ENCODE measurements at places on chromosomes 6 and 20.
A peak's percentile ranks its signal among the peaks of the same experiment; 100 is the strongest.

DNA sequence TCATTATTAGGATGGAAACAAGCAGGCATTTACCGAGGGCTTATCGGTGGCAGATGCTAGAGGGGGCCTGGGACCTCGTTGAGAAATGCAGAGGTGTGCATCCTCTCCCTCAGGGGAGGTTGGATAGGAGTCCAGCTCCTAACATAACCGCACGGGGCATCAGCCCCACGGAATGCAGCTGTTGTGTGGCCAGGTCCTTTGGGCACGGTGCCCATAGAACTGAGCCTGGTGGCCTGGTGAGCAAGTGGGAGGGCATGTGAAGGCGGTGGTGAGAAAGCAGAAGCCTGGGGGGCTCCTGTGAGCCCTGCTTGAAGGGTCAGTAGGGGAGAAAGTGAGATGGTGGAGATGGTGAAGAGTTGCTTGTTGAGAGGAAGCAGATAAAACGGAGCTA, 143.7 kb downstream of the CDH26 start:
- no peak for DNase-seq

DNA sequence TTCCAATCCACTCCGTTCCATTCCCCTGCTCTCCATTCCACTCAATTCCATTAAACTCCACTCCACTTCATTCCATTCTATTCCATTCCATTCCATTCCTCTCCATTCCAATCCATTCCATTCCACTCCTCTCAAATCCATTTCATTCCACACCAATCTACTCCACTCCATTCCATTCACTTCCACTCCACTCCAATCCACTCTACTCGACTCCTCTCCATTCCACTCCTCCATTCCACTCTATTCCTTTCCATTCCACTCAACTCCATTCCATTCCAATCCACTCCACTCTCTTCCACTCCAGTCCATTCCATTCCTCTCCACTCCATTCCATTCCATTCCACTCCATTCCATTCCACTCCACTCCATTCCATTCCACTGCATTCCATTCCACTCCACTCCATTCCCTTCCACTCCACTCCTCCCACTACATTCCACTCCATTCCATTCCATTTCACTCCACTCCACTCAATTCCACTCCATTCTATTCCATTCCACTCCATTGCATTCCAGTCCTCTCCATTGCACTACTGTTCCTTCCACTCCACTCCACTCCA, 22.6 kb upstream of the DEFB125 start:
- DNase-seq, result no peak

DNA sequence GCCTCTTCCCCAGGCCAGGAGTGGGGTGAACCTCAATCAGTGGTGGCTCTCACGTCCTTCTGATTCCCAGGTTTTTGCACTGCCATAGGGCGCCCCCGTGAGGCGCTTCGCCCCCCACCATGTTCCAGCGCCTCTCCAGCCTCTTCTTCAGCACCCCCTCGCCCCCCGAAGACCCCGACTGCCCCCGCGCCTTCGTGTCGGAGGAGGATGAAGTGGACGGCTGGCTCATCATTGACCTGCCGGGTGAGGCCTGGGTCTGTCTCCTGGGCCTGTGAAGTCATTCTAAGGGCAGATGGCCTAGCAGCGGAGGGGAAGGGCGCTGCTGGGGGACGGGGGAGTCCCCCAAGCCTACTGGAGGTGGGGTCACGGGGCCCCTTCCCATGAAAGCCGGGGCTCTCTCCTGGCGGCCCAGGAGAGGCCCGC, 4.5 kb downstream of the TP53INP2 start:
- peak; percentile 23 for DNase-seq

- DNase-seq, result no peak
Observed at GRCh38 chr6:11785415-11785773, 6.8 kb upstream of the ADTRP start.

GRCh38 chr6:158782432-158783166, 36.6 kb downstream of the EZR start:
- no peak for DNase-seq

DNA sequence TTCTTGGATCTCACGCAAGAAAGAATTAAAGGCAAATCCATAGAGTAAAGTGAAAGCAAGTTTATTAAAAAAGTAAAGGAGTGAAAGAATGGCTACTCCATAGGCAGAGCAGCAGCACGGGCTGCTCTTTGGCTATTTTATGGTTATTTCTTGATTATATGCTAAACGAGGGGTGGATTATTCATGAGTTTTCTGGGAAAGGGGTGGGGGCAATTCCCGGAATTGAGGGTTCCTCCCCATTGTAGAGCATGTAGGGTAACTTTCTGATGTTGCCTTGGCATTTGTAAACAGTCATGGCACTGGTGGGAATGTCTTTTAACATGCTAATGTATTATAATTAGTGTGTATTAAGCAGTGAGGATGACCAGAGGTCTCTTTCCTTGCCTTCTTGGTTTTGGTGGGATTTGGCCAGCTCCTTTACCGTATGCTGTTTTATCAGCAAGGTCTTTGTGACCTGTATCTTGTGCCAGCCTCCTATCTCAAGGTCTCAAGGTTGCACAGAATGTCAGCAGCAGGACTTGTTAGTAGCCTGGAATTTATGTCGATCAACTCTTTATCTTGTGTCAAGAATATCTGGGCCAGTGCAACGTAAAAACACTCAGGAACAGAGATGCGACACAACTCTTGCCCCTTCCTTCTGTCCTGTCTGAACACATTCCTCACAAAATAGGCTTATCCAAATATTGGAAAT, 931.4 kb downstream of the QKI start:
- DNase-seq, result no peak
